Activated CD4-positive, alpha-beta T cell treated with anti-CD3 and anti-CD28 coated beads, Interleukin-2, Interleukin-6, amounts not matched to agents 100 ng/mL and 50 ng/mL, durations not matched to agents 16 hours and 8 hours (primary cell): ENCODE measurements at places on chromosomes 12 and 14.

DNA sequence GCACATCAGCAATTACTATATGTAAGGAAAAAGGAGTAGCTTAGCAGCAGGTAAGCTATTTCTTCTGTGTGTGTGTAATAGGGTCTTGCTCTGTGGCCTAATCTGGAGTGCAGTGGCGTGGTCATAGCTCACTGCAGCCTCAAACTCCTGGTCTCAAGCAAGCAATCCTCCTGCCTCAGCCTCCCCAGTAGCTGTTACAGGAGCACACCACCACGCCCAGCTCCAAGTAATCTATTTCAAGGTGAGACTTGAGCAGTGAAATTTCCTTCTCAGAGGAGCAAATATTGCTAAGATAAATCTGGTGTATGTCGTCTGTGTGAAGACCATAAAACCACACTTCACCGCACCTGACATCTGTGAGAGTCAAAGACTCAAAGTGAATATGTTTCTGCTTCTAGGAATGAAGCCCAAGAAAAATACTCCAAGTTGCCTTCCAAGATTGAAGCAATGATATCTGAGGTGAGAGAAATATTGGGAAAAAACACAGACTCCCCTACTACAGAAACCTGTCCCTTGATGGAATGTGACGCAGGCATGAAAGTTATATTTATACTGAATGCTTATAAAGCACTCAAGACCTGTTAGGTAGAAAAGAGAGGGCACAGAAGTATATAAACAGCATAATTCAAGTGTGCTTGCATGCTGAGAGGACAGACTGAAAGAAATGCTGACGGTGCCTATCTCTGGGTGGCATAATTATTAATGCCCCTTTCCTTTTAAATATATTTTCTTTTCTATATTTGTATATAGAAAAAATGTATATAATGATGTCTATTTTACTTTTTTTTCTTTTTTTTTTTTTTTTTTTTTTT is 2.5 kb upstream of the SELPLG start:
- no peak for DNase-seq

GRCh38 chr14:91884664-91885063 is 17.3 kb upstream of the TC2N start:
- DNase-seq, result no peak

- DNase-seq, result peak; percentile 95
Measured at GRCh38 chr14:22536853-22537338, 52.1 kb downstream of the DAD1 start.

GRCh38 chr14:100775831-100776591 is 49.3 kb downstream of the DLK1 start:
- DNase-seq, result no peak
